ENCODE measurements at places on chromosomes 16 and 17.

DNA sequence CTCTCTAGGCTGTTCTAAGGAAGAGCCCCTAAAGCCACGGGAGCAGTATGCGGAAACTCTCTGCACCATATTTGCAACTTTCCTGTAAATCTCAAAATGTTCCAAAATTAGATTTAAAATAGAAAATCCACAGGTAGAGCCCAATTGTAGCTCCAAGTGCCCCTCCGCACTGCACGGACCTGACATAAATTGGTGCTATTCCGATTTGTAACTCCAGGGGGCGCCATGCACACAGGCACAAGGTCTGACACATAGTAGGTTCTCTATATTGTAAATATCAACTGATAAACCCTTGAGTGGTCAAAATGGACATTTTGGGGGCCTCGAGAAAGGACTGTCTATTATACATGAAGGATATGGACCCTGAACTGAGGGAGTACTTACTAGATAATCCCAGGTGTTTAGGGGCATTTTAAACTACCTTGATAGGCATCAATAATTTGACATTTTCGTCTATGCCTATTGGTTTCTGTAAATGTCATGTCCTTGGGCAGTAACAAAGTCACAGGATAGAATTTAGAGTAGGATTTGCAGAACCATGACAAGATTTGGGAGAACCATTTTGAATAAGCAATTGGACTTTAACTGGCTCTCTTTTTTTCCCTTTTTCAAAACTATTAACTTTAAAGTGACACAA lies 36.6 kb upstream of the TMEM132E start:
- DNase-seq: no peak

DNA sequence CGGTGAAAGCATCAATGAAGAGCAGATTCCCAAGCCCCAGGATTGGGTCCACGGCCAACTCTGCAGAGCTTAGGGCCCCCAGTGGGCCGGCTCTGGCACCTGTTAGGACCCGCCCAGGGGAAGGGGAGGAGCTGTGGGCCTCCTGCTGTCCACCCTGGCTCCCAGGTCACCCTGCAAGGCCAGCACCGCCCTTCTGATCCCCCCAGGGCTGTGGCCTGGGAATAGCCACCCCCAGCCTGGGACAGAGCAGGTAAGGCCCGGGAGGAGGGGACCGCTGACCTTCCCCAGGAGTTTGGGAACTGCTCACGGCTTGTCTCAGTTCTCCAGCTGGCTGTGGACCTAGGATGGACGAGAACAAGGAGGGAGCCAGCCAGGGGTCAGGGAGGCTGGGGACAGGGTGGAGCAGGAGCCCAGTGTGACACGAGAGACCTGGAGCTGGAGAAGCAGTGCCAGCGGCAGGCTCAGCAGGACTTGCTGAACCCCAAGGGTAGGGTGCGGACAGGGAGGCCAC lies 39.3 kb upstream of the SLC38A10 start:
- DNase-seq: no peak

DNA sequence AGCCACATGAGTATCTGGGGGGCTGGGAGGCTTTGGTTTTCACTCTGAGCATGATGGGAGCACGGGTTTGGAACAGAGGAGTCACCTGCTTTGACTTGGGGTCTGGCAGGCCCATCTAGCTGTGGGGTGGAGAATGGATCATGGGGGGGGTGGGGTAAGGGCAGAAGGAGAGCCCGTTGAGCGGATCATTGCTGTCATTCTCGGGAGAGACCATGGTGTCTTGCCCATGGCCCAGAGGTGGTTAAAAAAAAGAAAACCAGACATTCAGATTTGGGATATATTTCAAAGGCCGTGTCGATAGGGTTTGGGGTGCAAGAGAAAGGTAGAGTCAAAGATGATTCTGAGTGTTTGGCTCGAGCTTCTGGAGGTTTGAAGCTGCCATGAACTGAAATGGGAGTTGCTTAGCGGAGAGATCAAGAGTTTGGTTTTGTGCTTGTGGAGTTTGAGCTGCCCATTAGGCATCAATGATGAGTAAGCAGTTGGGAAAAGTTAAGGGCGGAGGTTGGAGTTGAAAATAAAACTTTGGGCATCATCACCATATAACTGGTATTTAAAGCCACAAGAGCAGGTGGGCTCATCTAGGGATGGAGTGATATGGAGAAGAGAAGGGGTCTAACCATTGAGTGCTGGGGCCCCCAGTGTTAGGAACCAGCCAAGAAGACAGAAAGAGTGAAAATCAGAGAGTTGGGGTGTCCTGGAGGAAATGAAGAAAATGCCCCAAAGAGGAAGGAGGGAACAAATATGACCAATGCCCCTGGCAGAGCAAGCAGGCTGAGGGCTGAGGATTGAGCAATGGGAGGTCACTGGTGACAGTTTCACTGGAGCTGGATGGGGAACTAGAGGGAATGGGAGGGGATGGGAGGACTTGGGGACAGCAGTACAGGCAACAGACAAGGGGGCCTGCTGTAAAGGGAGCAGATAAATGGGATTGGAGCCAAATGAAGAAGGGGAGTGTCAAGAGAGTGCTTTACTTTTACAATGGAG lies 1.9 kb downstream of the NOD2 start:
- DNase-seq: no peak

DNA sequence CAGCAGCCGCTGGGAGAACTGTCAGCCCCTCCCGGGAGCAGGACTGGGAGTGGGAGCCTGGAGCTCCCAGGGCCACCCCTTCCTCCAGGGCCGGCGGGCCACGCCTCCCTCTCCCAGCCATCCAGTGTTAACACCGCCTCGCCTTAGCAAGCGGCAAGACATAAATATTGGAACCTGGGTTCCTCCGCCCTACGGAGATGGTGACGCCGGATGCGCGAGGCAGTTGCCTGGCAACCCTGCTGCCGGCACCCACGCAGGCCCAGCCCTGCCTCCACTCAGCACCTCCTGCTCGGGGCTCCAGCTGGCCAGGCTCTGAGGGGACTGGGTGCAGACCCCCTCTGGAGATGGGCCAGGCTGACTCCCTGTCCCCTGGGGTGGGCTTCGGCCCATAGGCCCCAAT lies 27.4 kb upstream of the CACNA1H start:
- peak; percentile 88 for DNase-seq
